ENCODE measurements at places on chromosomes 1 and 21.

- no peak for DNase-seq
Observed at GRCh38 chr1:91700771-91701471, 185.0 kb downstream of the TGFBR3 start.

DNA sequence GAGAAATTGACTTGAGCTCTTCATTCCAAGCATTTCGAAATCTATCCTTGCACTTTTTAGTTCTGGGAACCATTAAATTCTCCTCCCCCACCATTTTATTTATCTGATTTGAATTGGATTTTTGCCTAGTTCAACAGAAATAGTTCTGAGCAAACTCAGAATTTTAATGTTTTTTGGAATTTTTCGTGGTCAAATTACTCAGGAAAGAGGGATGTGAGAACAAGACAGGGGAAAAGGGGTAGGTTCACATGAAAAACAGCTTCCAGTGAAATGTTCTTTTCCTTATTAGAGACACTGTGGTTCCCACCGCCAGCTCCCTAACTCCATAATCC lies 5.7 kb upstream of the ZNF697 start:
- no peak for DNase-seq

GRCh38 chr1:65179148-65179547 lies 31.1 kb downstream of the AK4 start:
- no peak for DNase-seq

DNA sequence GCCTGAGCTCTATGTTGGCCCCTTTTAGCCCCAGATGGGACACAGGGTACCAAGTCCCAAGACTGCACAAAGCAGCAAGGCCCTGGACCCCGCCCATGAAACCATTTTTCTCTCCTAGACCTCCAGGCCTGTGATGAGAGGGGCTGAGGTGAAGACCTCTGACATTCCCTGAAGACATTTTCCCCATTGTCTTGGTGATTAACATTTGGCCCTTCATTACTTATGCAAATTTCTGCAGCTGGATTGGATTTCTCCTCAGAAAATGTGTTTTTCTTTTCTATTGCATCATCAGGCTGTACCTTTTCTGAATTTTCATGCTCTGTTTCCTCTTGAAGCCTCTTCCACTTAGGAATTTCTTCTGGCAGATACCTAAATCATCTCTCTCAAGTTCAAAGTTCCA lies 8.2 kb upstream of the PSMA5 start:
- DNase-seq, result no peak

DNA sequence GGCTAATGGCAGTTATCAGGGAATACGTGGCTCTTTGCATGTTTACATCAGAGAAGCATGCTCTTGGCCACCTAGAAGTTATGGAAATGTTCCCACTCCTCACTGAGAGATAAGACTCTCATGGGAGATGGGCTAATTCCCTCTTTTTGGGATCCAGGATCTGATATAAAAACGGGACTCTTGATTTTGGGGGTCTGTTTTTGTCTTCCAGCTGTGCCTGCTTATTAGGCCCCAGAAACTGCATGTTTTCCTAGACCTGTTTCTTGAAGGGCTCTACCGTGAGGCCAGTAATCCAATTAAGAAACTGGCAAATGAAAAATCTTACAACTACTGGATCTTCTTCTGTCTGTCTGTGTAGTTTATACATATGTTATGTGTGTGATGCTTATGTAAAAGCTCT lies 47.0 kb upstream of the PTCH2 start:
- DNase-seq, result no peak

DNA sequence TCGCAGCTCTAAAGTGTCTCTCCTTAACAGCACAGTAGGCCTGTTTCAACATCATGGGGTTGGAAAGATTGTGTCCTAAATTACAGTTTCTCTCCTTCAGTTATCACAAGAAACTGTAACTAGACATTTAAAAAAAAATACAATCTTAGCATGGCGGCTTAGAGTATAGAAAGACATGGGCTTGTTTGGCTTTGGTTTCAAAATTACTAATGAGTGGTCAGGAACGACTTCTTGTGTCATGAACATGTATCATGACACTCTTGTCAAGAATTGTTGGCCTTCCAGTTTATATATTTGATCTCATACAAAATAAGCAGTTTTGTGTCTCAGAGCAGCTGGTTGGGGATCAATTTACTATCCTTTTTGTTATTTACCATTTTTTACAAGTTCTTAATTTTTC lies 2.1 kb downstream of the GJA8 start:
- DNase-seq, result no peak

- no peak for DNase-seq
Observed at GRCh38 chr1:64917328-64917861, 49.0 kb downstream of the JAK1 start.

DNA sequence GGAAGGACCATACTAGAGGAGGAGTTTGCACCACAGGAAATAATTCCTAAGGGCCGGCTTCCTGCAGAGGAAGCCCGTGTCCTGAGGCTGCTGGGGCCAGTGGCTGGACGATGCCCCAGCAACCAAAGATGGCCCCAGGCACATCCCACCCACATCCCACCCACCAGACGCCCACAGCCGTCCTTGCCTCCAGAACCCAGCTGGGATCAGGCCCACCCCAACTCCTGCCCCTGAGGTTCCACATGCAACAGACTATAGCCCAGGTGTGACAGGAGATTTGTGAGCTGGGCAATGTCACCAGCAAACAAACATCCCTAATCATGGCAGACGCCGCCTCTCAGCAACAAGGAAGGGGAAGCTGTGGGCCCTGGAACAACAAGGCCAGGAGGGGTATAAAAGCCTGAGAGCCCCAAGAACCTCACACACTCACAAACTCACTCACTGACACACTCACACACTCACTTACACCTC lies at the start of gene KRTAP10-9:
KRTAP10-9 (plus strand) TSS at position 421 of the 471 bp plus-strand sequence. CDS start 79 bp downstream, outside the sequence.
- DNase-seq, result no peak

DNA sequence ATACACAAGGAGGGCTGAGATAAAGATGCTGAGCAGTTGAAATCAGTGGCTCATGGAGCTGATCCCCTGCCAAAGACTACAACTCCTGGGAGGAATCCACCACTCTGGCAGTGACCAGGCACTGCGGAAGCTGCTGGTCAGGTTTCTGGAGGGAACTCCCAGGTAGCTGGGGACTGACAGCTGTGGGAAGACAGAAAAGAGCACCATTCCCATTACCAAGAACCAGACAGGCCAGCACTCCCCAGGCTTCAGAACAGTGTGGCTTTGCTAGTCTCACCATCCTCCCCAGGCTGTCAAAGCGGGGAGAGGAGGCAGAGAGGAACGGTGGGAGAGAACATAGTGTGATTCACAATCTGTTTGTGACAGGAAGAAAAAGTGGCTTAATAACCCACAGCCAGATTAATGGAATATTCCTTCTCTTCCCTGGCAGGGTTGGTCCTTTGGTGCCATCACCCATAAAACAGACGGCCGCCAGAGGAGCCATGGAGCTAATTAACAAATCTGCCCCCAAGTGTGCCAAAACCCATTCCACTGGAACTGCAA lies 92.1 kb downstream of the MAB21L3 start:
- DNase-seq, result no peak

Measured in left lobe of liver (tissue), 2 donors.